Spleen (tissue), 13 donors: ENCODE measurements at places on chromosomes 4 and X. TPM values are rescaled to one million over a fixed set of nuclear protein-coding genes. Genes with fewer than 3 reads are reported as not detected.

- DNase-seq = no peak
Measured at GRCh38 chrX:46838974-46839480, 2.2 kb downstream of the RP2 start.

GRCh38 chr4:183349673-183350072 is 27.4 kb upstream of the CLDN24 start:
- DNase-seq = no peak

DNA sequence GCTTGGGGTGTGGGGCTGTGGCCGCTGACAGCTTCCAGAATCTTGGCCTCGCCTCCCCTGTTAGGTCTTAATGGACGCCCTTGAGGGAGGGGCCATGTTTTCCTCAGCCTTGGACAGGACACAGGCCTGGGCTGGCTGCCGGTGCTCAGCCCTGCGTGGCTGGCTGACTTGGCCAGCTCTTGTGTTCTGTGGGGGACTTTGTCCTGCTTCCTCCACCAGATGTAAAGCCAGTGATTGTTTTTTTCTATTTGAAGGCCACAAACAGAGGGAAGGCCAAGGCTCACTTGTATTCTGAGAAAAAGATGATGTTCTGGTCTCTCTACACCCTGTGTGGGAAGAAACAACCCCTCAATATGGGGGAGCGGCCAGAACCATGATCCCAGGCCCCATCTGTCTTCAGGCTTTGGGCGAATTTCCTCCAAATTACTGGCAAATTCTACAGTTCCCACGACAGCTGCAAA is 71.3 kb downstream of the HTRA3 start:
- DNase-seq = no peak

The TCEAL3 gene
- total RNA-seq = 27.1 TPM

GRCh38 chr4:86927843-86928395 is 6.9 kb upstream of the AFF1 start:
- DNase-seq = no peak

GRCh38 chr4:128830906-128831503 is 21.5 kb downstream of the JADE1 start:
- no peak for DNase-seq
